ENCODE measurements at places on chromosomes 2 and 18.

GRCh38 chr2:68969736-68970490, 4.5 kb upstream of the GKN1 start:
- no peak for DNase-seq

DNA sequence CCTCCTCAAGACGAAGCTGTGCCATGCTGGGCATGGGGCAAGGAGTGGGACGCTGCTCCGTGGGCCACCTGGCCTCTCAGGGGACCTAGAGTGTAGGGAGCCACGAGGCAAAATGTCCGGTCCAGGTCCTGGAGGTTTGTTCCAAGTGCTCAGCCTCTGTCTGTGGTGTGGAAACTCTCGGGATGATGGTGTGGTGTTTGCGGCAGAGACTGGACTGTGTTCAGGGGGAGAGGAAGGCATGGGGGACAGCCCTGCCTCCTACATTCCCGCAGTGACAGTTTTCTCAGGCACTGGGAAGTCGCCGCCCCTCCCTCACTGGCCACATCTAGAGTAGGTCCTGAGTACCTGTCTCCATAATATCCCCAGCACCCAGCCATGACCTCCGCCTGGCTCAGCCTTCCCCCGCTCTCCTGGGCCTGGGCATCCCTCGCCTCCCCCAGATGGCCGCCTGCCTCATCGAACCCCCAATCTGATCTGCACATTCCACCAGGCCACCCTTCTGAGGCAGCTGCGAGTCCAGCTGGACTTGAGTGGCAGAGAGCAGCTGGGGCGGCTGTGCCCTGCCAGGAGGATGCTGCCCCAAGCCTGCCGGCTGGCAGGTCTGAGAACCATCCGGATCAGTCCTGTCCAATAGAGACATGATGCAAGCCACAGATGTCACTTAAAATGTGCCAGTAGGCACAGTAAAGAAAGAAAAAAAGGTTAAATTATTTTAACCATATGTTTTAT, 6.2 kb downstream of the KCNIP3 start:
- peak; percentile 57 for DNase-seq

DNA sequence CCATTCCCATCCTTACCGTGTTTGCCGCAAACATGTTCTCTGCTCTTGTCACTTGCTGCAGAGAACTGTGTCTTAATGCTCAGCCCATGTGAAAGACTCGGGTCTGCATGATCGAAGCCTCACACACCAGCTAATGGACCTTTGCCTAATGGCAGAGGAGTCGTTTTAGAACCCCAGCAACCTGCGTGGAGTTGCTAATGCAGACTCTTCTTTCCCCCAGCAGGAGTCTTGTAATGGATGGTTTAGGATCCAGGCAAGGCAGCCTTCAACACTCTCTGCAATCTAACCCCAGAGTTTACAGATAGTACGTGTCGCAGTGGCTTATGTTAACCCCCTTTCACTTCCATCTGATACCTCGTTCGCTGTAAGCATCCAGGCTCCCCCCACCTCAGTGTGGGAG, 316.4 kb downstream of the AGAP1 start:
- no peak for DNase-seq

- DNase-seq, result peak; percentile 19
These were observed 35.8 kb downstream of the SKOR2 start for GRCh38 chr18:47215554-47216138.

- peak; percentile 30 for DNase-seq
These were observed 30.1 kb upstream of the SERPINE2 start for GRCh38 chr2:224069172-224069571.

DNA sequence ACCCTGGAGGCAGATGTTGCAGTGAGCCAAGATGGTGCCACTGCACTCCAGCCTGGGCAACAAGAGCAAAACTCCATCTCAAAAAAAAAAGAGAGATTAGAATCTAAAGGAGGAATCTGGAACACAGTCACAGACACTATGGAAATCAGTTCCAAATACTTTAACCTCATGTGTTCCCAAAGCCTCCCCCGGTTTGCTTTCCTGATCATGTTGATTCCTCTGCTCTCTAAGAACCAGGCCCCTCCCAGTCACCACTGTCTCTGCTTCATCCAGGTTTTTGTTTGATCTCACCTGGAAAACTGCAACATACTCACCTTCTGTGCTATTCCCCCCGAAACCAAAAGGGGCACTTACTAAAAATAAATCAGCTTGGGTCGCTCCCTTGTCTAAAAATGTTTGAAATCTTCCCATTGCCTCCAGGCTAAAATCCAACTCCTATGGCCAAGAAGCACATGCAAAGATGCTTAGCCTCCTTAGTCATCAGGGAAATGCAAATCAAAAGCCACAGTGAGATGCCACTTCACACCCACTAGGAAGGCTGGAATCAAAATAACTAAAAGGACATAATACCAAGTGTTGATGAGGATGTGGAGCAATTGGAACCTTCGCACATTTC, 6.2 kb upstream of the NEU2 start:
- no peak for DNase-seq

DNA sequence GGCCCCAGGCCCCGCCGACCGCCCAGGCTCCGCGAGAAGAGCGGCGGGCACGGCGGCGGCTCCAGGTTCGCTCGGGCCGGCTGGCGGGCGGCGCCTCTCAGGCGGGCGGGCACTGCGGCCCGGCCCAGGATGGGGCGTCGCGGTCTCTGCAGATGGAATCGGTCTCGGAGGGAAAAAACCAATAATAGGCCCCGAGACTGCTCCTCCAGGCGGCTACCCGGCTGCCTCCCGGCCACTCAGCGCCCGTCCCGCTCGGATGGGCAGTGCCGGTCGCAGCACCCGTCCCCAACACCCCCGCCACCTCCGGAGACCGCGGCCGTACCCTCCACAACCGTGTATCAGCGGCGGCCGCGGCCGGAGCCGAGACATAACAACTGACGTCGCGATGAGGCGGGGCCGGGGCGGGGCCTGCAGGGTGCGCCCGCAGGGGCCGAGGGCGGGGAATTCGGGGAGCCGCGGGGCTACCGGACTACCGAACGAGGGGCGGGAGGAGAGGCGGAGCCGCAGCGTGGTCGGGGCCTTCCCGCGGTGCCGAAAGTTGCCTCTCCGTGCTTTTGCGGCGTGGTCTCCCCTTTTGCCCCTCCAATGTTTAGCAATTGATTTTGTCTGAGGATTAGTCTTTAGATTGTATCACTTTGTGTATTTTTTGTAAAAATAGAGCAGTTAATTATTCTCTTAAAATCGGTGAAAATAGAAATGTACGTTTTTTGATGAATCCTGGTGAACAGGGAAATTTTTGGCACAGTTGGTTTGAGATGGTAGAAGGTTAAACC, at the start of gene RNF103:
TSS of gene RNF103 (minus strand) at position 372 of the 773 bp plus-strand sequence. CDS start 979 bp downstream, outside the sequence.
- peak; percentile 95 for DNase-seq

DNA sequence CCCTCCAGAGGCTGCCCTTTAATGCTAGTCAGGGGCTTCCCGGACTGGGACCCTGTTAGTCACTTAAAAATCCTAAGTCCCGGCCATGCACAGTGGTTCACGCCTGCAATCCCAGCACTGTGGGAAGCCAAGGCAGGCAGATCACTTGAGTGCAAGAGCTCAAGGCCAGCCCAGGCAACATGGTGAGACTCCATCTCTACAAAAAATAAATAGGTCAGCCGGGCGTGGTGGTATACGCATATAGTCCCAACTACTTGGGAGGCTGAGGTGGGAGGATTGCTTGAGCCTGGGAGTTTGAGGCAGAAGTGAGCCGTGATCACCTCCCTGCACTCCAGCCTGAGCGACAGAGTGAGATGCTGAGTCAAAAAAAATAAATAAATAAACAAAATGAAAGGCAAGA, 17.2 kb upstream of the KCNG2 start:
- DNase-seq, result no peak

DNA sequence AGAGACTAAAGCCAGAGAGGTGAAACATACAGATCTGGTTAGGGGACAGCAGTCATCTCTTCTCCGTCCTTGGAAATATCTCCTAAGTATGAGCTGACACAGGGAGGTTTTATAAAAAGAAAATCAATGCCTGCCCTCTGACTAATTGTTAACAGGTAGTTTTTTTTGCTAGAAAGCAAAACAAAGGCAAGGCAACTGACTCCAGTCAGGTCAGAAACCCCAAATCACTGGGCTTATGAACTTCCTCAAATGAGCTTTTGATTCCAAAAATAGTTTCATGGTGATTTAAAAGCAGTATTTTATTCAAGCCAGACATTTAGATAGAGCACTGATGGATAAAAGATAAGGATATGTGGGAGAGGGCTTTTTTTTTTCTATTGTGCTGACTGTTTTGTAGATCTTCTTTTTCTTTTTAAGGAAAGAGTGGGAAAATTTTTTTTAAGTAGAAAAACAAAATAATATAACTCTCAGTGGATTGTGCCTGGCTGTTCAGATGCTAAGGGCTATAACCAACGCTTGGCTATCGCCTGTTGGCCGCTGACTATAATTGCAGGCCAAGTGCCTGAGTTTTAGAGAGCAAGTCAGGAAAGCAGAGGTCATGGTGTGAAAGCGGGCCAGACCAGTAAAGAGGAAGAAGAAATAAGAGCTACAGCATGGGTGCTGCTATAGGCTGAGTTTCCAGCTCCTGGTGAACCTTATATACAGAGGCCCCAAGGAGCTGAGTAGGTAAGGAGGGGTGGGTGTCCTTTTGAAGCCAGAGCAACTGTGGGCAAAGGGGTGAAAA, 44.9 kb downstream of the MRPL35 start:
- no peak for DNase-seq

DNA sequence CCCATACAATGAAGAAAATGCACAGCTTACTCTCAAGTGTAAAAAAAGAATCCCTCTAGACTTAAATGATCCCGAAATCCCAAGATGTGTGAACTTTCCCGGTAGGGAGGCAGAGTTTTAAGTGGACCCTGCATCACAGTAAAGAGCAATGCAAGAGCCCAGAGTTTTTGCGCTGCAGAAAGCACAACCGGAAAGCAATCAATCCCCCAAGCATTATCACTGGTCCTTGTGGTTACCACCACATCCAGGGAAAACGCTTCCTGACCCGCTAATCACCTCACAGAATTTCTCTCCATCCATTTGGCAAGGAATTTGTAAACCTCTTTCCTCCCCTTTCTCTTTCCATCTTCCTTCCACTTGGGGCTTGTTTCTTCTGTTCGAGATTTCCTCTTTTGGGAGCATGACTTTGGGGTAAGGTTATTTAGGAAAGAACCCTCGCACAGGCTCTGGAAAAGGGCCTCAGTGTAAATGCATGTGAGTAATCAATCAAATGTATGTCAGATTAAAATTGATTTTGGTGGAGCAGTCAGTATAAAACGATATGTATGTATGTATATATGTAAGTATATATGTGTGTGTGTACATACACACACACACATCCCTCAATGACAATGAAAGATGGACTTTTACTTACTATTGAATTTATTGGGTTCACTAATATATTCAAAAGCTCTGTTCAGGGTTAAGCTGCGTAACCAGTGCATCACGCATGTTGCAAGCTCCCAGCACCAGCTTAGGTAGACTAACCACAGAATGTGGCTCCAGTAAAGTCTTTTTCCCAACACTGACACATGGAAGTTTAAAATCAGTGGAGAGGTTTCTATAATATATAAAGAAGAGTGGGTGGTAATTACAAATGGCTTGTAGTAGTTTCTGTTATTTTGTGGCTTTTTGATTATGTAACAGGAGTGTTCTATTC, 1.6 kb downstream of the PLCL1 start:
- DNase-seq, result no peak

DNA sequence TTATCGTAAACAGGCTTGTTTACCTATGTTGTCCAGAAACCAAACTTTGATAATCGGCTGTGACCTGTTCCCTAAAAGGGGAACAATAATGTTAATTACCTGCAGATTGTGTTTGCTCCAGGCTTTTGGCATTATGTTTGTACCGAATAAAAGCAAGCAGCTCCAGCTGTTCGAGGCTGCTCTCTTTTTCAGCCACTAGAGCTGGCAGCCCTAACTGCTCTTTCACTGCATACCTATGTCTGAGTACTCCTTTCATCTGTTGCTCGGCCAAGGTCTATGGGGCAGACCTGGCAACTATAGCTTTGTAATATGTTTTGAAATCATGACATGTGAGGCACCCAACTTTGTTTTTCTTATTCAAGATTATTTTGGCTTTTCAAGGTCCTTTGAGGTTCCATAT, 77.8 kb upstream of the EHBP1 start:
- DNase-seq, result no peak

- no peak for DNase-seq
These were observed 866.0 kb upstream of the ACVR2A start for GRCh38 chr2:146978577-146979555.

DNA sequence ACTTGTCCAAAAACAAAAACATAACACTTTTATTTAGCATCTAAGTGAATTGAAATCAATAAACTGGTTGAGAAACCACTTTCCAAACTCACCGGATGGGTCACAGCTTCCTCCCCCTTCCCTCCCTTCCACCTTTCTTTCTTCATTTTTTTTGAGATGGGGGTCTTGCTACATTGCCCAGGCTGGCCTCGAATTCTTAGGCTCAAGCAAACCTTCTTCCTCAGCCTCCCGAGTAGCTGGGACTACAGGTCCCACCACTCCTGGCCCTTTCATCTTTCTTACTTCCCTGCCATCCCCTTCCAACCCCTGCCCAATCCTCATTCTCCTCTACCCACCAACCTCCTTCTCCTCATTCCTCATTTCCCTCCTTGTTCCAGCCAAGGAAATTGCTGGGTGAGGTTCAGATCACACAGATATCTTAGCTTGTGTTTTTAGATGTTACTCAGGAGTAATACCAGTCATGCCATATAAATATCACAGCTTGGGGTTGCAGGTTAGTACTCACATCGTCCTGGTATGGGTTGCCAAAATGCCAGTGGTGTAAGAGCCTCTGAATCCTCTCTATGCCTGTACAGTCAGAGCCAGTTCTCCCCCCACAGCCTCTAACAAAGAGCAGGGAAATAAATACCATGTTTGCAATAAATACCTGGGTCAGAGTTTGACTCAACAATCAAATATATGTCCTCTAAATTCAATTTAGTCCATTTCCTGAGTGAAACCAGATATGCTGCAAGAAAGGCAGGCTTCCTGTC, 132.7 kb upstream of the NDUFV2 start:
- DNase-seq, result no peak

DNA sequence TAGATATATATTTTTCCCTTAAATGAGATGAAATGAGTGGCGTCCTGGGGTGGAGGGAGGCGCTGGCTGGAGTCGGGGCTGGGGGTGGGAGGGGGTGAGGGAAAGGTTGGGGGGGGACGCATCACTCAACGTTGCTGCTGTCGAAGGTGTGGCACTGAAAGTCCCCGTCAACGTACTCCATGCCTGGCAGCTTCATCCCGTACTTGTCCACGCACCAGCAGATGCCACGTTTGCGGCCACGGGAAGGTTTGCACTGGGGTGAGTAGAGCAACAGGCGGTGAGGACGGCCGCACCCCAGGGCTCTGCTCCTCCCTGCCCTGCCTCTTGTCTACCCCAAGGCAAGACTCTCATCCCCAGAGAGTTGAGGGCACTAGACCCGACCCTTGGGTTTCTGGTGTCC, 18.7 kb downstream of the IGFBP5 start:
- no peak for DNase-seq

DNA sequence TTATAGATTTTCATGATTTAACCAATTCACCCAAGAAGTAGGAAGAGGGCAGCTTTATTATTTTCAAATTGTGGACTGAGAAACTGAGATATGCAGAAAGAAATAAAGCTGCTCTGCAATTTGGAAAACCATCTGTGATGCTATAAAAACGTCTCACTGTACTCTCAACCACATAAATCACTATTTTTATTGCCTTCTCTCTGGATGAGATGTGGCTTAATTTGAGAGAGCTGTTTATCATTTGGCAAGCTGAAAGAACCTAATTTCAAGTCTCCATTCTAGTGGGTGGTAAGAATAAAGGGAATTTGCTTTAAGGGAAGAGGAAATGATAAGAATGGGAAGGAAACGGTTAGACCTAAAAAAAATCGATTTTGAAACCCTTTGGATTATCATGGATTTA, 49.9 kb upstream of the CYP1B1 start:
- DNase-seq, result no peak
